T follicular helper cell (primary cell): ENCODE measurements at places on chromosomes 5 and 9.

- no peak for DNase-seq
These were observed 233.4 kb downstream of the NR3C1 start for GRCh38 chr5:143170104-143170503.

DNA sequence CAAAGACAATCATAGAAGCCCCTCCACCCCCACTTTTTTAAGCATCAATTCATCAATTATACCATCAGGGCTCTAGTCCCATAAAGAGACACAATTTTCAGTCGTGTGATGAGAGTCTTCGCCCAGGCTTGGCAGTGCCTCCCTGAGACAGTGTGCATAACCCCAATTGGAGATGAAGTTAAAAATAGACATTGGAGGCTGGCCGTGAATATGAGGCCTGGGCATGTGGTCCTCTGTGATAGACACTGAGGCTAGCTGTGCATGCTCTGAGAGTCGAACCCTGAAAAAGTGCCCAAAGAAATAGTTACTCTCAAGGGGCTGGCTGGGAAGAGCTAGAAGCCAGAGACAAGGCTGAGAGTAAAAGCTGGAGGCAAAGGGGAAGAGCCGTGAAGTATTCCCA is 248.6 kb upstream of the NR4A3 start:
- no peak for DNase-seq

- no peak for DNase-seq
These were observed 88.8 kb upstream of the TRPC7 start for GRCh38 chr5:136453986-136454758.

DNA sequence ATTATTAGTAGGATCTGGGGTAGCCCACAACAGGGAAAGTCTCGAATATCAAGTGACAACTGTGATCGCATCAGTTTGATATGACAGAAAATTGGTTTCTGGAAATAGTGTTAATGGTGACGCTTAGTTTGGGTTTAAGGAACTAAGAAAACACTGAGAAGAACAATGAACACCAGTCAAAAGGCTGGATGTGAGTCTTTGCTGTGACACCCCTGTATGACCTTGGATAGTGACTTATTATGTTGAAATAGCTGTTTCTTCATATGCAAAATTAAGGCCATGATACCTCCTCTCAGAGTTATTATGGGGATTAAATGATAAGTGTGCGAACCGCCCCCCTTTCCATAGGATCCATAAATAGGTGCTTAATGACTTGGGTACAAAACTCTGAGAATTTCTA is 926 bp downstream of the DNAJC25 start:
- DNase-seq: no peak
